ENCODE measurements at places on chromosomes 11 and 22.

DNA sequence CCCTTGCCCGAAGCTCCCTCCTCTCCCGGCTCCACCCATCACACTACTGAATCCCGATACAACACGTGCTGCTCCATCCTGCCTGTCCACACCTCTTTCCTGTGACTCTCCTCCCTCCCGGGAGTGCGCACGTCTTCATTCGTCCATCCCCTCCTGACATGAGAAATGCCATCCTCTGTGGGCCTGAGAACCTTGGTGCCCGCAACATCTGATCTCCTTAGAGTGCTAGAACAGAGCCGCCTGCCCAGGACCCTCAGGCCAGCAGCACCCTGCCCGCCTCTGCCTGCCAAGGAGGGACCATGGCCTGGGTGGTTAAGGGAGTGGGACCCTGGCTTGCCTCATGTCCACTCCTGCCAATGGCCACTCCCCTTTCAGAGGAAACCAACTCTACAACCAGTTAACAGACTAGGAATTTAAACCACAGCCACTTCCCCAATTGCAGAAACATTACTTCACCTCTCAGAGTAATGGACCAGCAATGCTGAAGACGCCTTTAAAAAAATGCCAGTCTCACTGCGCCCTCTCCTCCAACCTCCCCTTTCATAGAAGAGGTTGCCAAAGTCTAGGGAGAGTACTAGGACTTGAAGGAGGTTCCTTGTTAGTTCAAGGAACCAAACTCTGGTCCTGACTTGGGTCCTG lies 466.3 kb downstream of the OPCML start:
- DNase-seq = peak; percentile 35

DNA sequence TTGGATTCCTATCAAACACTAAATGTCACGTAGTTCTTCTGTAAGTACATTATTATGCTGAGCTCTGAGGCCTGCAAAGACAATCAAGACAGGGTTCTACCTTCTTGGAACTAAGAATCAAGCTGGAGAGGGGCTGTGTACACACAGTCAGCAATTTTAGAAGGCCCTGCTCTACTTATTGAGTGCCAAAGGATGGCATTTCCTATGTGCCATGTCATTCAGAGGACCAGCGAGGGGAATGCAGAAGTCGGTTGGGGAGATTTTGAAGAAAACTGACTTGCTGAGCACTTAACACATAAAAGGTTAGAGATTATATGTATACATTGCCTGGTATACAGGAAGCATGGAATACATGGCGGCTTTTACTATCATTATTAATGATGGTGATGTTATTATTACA lies 5.3 kb downstream of the SLC37A2 start:
- no peak for DNase-seq

- no peak for DNase-seq
These were observed 257.3 kb upstream of the ISX start for GRCh38 chr22:34808618-34809017.

GRCh38 chr11:109378034-109378433 lies 44.0 kb upstream of the C11orf87 start:
- DNase-seq = no peak

GRCh38 chr11:55503449-55503848 lies 50.8 kb upstream of the OR4C15 start:
- no peak for DNase-seq

DNA sequence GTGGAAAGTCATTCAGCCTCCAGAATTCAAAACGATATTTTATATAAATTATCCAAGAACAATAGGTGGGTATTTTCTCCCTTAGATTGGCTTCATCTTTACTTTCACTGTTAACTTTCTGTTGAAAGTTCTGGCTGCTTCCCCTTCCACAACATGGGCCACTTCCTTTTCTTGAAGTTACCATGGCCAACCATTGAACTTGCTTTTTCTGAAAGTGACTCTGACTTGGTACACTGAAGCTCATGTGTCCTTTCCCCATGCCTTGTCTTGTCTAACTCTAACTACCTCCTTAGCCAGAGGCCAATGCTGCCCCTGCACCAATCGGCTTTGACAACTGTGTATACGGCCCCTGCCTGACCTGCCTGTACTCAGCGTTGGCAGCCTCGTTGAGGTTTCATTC lies 225.2 kb downstream of the FAT3 start:
- no peak for DNase-seq

GRCh38 chr11:14956111-14956510 lies 16.0 kb downstream of the CALCA start:
- DNase-seq = no peak

GRCh38 chr11:66333896-66334604 lies 2.2 kb downstream of the RIN1 start:
- DNase-seq = no peak

DNA sequence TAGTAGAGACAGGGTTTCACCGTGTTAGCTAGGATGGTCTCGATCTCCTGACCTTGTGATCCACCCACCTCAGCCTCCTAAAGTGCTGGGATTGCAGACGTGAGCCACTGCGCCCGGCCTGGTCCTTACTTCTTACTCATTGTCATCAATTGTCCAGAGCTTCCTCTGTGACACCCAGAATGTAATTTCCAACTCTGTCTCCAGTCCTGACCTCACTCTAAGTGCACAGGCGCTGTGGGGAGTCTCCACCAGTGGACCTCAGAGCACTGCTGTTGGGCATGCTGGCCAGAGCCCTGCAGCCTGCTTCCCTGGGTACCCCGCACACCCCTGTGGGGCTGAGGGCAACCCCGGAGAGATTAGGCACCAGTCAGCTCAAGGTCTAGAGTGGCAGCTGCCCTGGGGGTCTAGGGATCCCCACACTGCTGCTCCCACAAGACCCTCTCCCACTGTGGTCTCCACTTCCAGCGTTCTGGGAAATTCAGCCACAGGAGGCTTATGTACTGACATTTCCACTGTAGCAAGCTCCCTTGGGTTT lies 1140.3 kb downstream of the TBC1D22A start:
- DNase-seq = no peak

- DNase-seq = no peak
These were observed 6.6 kb downstream of the PHF5A start for GRCh38 chr22:41461901-41462300.

DNA sequence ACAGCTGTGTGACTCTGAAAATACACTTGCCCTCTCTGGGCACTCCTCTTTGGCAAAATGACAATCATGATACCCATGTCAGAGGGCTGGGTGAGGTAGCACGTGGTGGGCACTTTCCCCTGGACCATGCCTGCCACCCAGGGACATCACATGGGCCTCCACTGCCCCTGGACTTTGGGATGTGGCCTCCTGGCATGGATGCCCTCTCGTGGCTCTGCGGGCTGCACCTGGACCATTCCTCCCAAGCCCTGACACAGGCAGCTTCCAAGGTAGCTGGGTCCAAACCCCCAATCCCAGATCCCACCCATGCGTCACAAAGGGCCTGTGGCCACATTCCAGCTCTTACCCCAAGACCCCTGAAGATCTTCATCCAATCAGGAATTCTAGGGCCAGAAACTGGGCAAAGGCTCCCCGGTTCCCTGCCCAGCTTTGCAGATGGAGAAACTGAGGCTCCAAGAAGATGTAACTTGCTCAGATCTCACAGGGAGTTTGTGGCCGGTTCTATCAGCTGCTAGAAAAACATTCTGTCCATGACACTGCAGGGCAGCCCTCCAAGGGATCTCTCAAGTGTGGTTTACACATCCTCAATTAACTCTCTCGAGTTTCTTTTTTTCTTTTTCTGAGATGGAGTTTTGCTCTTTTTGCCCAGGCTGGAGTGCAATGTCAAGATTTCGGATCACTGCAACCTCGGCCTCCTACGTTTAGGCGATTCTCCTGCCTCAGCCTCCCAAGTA lies 35.4 kb upstream of the CYB5R3 start:
- no peak for DNase-seq

DNA sequence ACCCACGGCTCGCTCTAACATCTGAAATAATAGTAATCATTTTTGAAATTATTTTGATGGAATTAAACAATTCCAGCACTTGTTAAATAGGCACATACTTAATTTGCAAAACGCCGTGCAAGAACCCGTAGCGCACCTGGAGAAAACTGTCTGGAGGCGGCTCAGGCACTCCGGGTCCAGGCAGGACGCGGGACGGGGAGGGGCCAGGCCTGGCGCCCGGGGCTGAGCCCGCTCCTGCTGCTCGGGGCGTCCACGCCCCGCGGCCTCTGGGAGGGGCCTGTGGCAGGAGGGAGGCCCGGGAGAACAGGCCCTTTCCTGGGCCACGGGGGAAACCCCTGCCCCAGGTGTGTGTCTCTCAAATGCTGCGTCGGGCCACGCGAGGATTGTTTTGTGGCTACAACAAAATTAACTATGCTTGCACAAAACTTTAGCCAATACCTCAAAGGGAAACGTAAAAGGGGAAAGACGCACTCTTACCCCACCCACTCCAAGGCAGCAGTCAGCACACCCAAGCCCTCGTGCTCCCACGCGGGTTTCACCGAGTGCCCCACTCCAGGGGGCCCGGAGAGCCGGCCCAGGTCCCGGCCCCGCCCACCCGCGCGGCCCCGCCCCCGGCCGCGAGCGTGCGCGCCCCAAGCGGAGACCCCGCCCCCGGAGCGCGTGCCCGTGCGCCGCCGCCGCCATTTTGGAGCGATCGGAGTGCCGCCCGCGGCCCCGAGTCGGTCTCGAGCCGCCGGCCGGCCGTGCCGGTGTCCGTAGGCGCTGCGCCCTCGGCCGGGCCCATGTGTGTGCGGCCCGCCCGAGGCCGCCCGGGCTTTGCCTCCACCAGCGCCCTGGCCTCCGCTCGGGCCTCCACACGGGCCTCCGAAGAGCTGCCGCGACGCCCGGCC lies at the start of gene PPP6R2:
TSS of gene PPP6R2 (plus strand) at position 677 of the 890 bp plus-strand sequence. CDS start 50,582 bp downstream, outside the sequence.
- DNase-seq = peak; percentile 88

DNA sequence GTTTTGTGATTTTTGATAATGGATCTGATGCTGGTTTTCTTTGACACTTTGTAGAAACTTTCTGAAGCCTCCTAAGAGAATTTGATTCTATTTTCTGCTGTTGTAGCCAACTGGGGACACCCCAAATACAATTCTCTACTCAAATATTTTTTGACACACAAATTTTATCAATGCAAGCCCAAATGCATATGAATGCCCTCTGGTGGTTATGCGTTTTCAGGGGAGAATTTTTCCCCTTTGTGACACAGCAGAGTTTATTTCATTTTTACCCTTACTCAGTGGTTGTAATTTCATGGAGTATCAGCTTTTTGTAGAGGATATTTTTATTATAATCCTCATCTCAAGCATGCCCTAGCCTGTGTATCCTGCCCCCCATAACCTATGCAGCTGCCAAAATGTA lies 44.7 kb upstream of the MTMR2 start:
- DNase-seq = no peak

- no peak for DNase-seq
These were observed 394.5 kb upstream of the KIRREL3 start for GRCh38 chr11:127395034-127395433.

- no peak for DNase-seq
These were observed 5.7 kb upstream of the ANO1 start for GRCh38 chr11:70072461-70072860.

GRCh38 chr22:26568207-26568706 lies 21.7 kb downstream of the TPST2 start:
- no peak for DNase-seq

DNA sequence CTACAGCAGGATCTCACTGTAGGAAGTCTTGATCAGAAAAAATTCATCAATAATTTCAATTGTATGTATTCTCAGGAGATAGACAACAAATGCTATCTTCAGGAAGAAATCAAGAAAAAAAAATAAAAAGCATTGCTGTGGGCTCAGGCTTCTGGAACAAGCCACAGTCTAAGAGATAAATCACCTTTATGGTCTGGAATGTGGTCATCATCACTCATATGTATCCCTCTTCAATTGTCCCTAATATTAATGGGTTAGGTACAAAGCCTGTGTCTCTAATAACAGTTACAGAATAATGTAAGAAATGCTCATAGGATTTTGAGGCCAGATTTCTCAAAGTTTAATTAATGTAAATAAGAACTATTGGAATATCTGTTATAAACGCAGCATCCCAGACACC lies 305.9 kb upstream of the ANO3 start:
- DNase-seq = no peak

- DNase-seq = peak; percentile 96
These were observed at the start of gene KCTD17 for GRCh38 chr22:37051391-37052385. Gene KCTD17 (plus strand): TSS chr22:37051742. CDS start chr22:37051761, 19 bp downstream.

DNA sequence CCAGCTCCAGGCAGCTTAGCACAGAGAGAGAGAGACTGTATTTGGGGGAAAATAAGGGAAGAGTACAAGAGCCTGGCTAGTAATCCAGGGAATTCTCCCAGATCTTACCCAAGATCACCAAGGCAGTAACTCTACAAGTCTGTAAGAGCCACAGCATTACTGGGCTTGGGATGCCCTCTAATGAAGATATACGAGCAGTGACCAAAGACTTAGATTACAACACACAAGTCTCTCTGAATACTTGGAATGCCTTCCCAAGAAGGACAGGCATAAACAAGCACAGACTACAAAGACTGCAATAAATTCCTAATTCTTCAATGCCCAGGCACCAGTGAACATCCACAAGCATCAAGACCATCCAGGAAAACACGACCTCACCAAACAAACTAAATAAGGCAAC lies 17.7 kb downstream of the DNAJC24 start:
- peak; percentile 3 for DNase-seq

GRCh38 chr11:18404062-18404461 lies 8.1 kb upstream of the LDHC start:
- no peak for DNase-seq

DNA sequence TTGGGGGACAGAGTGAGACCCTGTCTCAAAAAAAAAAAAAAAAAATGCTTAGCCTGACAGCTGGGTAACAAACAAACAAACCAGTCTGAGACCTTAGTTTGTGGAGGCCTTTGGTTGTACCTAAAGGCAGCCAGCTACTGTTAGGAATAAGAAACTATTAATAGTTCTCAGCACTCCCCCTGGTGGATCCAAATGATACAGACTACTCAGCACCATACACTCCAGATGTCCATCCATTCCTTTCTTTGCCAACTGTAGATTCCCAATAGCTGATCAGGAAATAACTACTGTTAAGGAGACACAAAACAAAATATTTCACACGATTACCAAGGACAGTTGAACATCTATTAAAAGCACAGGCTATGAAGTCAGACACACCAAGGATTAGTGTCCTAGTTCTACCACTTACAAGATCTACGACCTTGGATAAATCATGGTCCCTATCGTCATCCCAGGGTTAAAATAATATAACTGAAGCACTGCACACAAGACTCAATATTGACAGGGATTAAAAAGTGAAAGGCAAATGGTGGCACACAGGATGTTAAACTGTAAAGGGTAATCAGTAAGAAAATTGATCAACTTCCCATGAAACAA lies 17.2 kb downstream of the CLDN25 start:
- peak; percentile 72 for DNase-seq

- no peak for DNase-seq
These were observed 2.5 kb upstream of the POGLUT3 start for GRCh38 chr11:108500721-108501120.

DNA sequence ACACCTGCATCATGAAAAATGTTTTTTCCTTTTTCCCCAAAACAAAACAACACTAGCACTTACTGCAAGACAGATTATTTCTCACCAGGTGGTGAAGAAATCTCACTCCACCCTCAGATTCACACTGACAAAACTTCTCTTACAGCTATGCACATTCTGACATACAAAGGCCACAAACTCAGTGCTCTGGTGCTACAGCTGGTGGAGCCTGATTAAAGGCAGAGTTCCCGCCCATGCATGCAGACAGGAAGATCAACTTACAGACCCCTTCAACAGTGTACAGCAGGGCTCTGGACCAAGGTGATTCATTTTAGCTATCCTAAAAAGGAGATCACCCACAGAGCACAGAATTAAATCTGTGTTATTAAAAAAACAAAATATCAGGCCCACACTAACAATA lies 112.6 kb downstream of the CADM1 start:
- no peak for DNase-seq

Data from AG08395 (cell line).